RPMI8226 (cell line): ENCODE measurements at places on chromosomes 12 and 14.

DNA sequence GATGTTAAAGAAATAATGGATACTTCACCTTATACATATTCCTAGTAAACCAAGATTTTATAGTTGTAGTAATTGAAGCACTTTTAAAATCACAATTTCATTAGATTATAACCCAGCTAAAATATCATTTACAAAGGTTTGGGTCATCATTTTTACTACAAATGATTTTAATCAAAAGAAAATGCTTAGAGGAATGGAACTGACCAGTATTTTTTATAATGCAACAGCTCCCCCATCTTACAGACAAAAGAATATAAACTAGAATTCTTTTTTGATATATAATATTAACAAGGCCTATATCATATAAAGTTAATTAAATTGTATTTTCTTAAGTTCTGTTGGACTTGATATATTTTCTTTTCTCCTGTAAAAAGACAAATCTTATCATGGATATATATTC, 20.4 kb upstream of the LRFN5 start:
- DNase-seq = no peak

- DNase-seq = no peak
These were observed 49.9 kb downstream of the PTHLH start for GRCh38 chr12:27922531-27923139.

DNA sequence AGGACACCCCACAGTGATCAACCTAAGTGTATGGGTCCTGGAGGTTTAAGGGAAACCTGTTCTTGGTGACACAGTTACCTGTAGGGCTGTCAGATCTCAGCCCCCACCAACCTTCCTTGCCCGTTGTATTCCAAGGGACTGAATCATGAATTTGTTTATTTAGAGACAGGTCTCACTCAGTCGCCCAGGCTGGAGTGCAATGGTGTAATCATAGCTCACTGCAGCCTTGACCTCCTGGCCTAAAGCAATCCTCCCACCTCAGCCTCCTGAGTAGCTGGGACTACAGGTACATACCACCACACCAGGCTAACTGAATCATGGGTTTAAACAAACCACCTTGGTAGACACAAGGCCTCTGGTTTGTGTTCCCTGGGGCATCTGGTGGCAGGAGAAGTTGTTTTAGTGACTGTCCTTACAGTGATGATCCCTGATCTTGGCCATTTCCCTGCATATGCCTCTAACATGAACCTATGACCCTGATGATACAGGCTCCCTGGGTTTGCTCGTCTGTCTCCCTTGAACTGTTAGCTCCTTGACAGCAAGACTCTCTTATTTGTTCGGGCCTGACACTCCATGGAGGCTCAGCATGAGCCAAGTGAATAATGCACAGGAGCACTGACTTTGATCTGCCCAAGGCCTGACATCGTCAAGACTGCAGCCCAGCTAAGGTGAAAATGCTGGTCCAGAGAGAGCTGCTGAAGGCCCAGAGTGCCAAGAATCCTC, 47.9 kb downstream of the PITPNM2 start:
- no peak for DNase-seq

DNA sequence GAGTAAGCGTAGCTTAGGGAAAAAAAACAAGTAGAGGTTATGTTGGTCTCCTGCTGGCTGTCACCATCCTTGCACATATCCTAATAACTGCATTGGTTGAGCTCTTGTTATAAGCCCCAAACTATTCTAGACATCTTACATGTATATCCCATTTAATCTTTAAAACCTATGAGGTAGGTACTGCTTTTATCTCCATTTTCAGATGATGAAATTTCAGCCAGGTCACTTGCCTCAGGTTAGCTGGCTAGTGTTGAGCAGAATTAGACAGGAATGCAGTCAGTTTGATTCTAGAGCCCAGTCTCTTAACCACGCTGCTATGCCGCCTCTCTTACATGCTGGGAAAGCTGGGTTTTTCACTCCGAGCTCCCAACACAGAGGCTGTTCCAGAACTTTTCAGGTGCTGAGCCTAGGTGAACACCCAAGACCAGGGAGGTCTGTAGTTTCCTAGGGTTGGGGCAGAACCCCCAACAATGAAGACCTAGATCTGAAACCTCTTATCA, 269.9 kb upstream of the RGS6 start:
- no peak for DNase-seq

DNA sequence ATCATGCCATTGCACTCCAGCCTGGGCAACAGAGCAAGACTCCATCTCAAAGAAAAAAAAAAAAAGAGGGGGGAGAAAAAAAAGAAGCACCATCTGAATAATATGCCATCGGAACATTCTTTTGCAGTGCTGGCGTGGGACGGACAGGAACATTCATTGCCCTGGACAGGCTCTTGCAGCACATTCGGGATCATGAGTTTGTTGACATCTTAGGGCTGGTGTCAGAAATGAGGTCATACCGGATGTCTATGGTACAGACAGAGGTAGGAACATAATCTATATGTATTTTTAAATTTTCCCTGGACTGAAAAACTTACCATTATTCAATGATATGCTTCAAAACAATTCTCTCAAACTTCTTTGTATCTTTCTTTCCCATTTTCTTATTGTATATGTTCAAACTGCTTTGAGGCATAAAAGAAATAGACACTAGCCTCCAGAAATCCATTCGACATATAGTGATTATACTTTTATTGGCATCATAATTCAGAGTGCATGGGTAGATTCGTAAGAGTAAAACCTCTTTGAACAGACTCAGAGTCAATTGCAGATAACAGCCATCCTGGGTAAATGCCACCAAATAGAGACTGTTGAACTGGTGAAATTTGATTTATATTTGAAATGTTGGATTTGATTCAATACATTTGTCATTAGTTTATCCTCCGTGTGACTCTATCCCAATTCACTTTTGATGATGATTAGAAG, 199.7 kb downstream of the EPS8 start:
- no peak for DNase-seq

GRCh38 chr14:78083837-78084236, 86.3 kb upstream of the NRXN3 start:
- no peak for DNase-seq

DNA sequence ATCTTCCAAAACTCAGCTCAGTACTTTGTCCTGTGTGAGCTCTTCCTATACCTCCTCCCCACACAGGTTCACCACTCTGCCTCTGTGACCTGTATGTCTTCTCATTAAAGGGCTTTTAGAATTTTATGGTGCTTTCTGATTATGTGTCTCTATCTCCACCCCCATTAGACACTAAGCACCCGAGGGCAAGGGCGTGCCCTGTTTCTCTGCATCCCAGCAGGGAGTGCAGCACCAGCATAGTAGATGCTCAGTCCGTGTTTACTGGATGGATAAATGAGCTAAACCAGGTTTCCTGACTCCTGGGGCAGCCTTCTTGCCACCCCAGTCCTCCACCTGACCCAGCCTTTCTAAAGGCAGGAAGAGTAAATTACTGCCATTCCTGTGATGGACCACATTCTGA, 333.8 kb downstream of the CACNA1C start:
- no peak for DNase-seq

DNA sequence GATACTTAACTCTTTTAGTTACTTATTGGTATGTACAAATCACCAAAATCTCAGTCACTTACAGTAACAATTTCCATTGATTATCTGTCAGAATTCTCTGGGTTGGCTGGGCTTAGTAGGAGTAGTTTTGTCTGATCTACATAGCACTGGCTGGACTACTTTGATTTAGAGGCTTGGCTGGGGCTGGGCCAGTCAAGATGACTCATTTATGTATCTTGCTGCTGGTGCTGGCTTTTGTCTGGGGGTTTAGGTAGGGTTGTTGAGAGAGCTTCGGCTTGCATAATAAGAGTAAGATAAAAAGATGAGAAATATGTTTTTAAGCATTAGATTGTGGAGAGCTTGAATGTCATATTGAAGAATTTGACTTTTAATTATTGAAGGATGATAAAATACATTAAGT, 1093.7 kb downstream of the SLC6A15 start:
- DNase-seq = no peak
